ENCODE measurements at places on chromosomes 7 and 10.

GRCh38 chr7:128419257-128419656, 9.5 kb upstream of the IMPDH1 start:
- DNase-seq: no peak

DNA sequence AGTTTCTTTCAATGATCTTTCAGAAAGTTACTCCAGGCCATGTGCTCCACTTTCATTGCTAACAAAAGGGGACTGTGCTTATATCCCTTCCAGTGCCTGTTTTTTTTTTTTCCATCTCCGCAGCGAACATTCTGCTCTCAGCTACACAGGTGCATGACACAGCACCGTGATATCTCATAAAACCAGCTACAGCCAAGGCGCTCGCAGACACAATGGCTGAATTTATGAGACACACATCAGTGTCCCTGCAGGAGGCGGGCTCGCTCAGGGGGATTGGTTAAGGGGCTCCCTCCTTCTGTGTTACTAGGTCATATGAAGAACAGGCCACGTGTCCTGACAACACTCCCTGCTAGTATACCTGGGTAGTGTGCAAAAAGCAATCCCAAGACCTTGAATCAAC, 245.5 kb downstream of the SKAP2 start:
- DNase-seq: no peak

GRCh38 chr10:77687621-77688020, 50.0 kb upstream of the KCNMA1 start:
- no peak for DNase-seq

- no peak for DNase-seq
Observed at GRCh38 chr7:83469491-83469890, 179.4 kb downstream of the SEMA3E start.

GRCh38 chr10:119735451-119735850, 9.6 kb downstream of the INPP5F start:
- no peak for DNase-seq

GRCh38 chr10:101101372-101101881, 29.7 kb upstream of the TLX1 start:
- no peak for DNase-seq
